Activated T-helper 1 cell treated with anti-CD3 and anti-CD28 coated beads, Interleukin-12 subunit alpha, Interleukin-12 subunit beta, Interleukin-2, Interleukin-4 antibody, amounts not matched to agents 30 ng/mL and 10 ng/mL and 1 ng/mL, durations not matched to agents 14 hours and 24 hours and 36 hours (primary cell): ENCODE measurements at places on chromosomes 7 and 10. TPM values are rescaled to one million over a fixed set of nuclear protein-coding genes. Genes with fewer than 3 reads are reported as not detected.

DNA sequence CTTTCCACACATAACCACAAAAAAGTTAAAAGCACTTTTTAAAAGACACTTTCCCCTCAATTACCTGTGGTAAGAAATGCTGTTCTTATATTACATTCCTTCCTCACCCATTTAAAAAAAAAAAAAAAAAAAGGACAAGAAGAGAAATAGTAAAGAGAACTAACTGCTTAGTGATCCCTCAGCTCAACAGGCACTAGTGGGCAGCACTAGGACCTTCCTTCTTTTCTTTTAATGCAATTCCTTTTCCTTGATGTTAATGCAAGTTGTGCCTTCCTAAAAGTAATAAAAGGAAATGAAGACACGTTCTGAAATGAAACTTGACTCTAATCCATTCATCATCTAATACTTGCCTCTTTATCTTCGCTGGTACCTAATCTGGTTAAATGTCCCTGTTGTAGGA, 189.7 kb downstream of the TCF7L2 start:
- no peak for DNase-seq

The NKX2-3 gene
- total RNA-seq = not detected in 2 replicates

DNA sequence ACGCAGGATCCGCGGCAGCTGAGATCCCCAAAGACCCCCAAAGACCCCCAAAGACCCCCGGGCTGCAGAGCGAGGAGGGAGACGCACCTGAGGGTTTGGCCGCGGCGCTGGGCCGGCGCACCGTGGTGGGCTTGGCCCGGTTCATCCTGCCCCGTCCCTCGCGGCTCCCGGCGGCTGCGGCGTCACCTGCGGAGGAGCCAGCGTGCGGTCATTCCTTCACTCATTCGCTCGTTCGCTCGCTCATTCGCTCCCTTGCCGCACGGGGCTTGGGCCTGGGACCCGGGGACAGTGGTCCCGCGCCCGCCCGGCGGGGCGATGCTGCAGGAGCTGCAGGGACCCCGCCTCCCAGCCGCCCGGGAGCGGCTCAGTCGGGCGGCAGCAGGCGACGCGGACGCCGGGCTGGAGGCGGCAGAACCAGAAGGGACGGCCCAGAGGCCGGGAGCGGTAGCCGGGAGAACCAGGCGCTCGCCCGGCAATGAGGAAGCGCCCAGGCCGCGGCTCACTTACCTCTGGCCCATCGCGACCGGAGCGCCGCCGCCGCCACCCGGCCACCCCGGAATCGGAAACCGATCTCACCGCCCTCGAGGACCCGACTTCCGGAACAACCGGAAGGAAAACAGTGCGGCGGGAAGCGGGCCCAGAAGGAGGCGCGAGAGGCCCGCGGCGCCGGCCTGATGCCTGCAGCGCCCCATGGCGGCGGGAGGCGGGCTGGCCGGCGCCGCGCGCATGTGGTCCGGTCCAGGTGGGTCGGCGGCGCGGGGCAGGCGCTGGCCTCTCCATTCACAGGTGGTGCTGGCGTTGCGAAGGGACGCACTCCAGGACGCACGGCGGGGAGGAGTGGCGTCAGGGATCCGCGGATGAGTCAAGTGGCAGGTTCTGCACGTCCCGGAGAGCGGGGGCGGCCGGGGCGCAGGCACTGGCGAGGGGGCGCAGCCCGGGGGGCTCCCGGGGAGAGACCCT, at the start of gene INTS1:
INTS1 (minus strand) TSS at position 574 of the 960 bp plus-strand sequence; CDS start at position 145, 429 bp downstream.
- DNase-seq = peak; percentile 90

DNA sequence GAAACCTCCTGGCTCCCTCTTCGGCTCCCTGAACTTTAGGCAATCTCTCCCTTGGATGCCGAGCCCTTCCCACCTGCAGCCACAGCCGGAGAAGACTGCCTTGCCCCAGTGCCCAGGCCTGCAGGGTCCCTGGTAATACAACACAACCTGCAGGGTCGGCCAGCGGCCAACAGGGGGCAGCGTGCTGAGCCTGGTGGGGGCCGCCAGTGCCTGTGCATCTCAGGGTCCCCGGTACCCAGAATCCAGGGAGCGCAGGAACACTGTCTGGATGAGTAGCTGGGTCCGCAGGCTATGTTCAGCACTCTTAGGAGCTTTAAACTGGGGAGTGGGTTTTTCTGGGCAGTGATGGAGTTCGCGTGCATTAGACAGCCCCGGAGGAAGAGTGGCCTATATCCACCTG, 17.5 kb upstream of the C10orf71 start:
- DNase-seq = no peak

The THSD7A gene
- total RNA-seq = not detected in 2 replicates

- no peak for DNase-seq
Observed at GRCh38 chr10:3054183-3054850, 13.0 kb upstream of the PFKP start.

- DNase-seq = peak; percentile 43
Observed at GRCh38 chr10:71727105-71727737, 7.6 kb upstream of the C10orf105 start.
